A549 (cell line): ENCODE measurements at places on chromosomes 2 and 18.

GRCh38 chr2:218022131-218022850 lies 19.5 kb upstream of the TNS1 start:
- no peak for DNase-seq

DNA sequence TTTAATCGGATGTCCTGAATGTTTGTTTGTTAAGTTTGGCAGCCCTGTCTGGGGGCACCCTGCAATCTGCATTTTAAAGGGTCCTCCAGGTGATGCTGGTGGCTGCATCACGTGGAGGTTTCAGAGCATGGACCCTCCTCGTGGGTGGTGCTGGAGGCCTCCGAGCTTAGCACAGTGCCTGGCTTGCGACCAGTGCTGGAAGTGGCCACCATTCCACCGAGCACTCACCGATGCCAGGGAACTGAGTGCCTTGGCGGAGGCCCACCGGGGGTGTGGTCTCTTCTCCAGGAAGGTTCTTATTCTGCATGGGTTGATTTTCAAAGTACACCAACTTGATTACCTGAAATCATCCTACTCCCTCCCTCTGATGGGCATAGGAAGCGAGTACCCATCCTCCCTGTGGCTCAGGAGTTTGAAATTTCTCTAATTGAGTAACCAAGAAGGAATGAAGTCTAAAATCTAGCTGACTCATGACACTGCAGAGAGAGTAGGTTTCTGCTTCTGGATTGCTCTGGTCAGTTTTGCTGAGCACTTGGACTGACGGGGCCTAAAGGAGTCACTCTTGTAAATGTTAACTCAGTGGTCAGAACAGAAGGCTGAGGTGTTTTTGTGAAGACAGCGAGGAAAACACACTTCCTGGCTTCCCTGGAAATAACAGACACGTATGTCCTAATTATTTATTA lies 58.1 kb upstream of the SLC66A3 start:
- DNase-seq, result peak; percentile 39

- peak; percentile 32 for DNase-seq
These were observed 86.0 kb downstream of the RHOB start for GRCh38 chr2:20532634-20533437.

- peak; percentile 28 for DNase-seq
These were observed 632 bp downstream of the AFTPH start for GRCh38 chr2:64524604-64525316.

DNA sequence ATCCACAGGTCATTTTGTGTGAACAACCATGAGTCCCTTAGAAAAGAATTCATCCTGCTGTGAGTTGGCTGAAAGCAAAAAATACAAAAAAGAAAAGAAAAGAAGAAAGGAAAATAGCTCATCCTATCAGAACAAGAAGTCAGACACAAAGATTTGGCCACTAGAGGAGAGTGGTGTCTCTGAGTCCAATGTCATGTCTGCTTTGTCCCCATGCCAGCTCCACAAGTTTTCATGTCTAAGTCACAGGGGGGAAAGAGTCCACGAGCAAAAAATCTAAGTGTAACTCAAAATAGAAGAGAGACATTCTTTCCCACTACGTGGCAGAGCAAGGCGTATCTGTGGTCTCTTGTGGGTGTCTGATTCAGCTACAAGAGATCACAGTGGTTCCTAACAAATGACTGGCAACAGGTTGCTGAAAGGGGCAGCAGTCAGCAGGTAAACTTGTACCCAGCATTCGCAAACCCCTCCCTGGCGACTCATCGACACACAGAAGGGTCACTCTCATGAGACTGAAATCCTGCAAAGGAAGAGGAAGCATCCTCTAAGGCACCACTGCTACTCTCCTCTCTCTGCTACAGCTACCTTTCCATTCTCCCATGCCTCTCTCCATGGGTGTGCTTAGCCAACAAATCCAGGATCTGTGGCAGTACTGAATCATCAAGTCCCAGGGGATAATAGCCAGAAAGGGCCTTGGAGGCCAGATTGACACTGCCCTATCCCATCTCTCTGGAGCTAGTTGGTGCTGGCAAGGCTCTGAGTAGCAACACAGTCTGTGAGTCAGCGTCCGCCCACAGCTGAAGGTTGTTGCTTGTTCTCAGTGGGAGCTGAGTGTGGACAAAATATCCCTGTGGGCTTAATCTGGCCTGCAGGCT lies 123.0 kb upstream of the SLC39A10 start:
- DNase-seq, result peak; percentile 38

- DNase-seq, result no peak
These were observed 142.3 kb upstream of the BOD1L2 start for GRCh38 chr18:57004366-57005121.

DNA sequence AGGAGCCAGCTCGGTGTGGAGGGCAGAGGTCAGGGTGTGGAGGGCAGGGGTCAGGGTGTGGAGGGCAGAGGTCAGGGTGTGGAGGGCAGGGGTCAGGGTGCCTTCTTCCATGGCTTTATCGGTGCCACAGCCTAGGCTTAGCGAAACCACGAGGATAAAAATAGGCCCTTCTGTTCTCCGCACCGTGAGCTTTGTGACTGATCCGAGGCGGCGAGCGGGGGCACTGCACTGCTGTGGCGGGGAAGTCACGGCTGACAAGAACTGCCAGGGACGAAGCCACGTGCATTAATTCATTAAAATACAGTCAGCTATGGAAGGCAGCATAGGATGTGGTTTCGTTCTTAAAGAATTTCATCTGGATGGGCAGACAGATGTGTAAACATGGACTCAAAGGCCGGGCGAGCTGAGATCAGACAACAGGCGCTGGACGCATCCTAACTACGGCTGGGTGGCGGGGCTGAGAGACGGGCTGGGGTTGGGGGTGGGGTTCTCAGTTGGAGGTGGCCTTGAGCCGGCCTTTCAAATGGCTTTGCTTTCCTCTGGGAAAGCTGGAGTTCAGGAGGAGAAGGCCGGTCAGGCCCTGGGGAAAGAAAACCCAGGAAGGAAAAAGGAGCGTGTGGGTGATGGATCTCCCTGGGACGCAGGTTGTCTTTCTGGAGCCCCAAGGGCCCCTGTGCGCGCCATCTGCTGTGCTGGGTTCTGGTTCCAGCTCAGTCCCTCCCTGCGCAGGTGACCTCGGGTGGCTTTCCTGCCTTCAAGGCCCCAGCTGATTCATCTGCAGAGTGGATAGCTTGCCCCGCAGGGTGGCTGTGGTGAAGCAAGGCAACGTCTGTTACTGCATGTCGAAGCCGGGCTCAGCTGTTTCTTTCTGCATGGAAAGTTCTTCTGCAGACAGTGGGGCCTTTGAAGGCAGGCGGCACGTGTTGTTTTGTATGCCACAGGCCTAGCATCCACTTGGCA lies 958 bp upstream of the ALLC start:
- no peak for DNase-seq

GRCh38 chr2:238135601-238136150 lies 2.8 kb upstream of the KLHL30 start:
- no peak for DNase-seq

DNA sequence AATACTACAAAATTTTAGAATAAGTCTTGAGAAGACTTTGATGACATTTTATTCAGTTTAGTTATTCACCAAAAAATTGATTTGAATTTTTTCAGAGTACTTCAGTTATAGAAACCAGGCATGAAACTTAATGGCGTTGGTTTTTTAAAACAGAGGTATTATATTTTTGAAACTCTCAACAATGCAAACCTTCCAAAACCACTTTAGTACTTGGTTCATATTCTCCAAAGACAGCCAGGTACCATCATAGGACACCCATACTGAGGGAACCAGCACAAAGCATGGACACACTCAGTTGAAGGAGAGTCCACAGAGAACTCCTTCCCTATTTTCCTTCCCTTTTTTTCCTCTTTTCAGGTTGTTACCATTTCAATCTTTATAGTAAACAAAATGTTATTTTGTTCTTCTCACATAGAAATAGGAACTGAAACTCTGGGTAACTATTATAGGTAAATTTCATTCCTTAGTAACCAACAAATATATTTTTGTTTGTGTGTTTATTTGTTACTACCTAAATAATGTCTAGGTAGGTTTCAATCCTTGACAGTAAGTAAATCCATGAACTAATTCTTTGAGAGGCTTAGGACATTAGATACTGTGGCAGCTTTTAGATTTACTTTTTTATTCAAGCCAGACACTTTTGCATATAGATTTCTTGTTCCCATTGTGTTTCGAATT lies 95.8 kb downstream of the TMEFF2 start:
- no peak for DNase-seq

- no peak for DNase-seq
These were observed 56.6 kb upstream of the SETBP1 start for GRCh38 chr18:44624052-44624451.

GRCh38 chr2:141770530-141770929 lies 360.3 kb downstream of the LRP1B start:
- no peak for DNase-seq

- DNase-seq, result no peak
These were observed 102.9 kb upstream of the SCN1A start for GRCh38 chr2:166230724-166231070.

- no peak for DNase-seq
These were observed 4.2 kb upstream of the POU3F3 start for GRCh38 chr2:104849618-104850141.

DNA sequence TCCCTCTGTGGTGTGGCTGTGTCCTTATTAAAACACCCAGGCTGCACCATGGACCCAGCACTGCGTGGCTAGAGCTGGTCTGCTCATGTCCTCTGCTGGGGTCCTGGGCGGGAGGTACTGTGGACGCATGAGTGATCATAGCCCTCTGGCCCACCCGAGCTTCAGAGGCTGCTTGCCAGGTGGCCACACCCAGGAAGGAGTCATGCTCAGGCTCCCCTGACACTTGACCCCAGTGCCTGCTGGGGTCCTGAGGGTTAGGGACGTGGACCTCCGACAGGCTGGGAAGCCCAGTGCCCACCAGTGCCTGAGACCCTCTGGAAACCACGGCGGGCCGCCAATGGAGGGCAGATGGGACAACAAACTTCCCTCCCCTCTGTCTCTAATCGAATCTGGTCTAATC lies 66.3 kb upstream of the HS6ST1 start:
- no peak for DNase-seq

GRCh38 chr2:236972491-236973342 lies 113.0 kb upstream of the COPS8 start:
- DNase-seq, result peak; percentile 21

- DNase-seq, result no peak
These were observed 262.0 kb downstream of the MEIS1 start for GRCh38 chr2:66696886-66697285.

DNA sequence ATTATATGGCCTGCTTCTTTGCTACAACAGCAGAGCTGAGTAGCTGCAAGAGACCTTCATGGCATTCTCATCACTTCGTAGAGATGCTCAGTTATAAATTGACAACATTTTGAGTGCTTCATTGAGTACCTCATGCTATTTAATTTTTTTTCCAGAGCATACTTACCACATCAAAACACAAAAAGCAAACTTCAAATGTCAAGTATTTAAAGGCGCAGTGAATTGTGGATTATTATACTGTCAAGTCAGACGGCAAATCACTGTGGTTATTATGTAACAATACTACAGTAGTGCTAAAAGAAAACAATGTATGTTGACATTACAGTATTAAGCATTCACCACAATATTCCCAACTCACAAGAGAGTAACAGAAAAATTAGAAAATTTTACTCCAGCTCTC lies 12.5 kb downstream of the ZC3H8 start:
- no peak for DNase-seq

DNA sequence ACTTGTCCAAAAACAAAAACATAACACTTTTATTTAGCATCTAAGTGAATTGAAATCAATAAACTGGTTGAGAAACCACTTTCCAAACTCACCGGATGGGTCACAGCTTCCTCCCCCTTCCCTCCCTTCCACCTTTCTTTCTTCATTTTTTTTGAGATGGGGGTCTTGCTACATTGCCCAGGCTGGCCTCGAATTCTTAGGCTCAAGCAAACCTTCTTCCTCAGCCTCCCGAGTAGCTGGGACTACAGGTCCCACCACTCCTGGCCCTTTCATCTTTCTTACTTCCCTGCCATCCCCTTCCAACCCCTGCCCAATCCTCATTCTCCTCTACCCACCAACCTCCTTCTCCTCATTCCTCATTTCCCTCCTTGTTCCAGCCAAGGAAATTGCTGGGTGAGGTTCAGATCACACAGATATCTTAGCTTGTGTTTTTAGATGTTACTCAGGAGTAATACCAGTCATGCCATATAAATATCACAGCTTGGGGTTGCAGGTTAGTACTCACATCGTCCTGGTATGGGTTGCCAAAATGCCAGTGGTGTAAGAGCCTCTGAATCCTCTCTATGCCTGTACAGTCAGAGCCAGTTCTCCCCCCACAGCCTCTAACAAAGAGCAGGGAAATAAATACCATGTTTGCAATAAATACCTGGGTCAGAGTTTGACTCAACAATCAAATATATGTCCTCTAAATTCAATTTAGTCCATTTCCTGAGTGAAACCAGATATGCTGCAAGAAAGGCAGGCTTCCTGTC lies 132.7 kb upstream of the NDUFV2 start:
- no peak for DNase-seq

DNA sequence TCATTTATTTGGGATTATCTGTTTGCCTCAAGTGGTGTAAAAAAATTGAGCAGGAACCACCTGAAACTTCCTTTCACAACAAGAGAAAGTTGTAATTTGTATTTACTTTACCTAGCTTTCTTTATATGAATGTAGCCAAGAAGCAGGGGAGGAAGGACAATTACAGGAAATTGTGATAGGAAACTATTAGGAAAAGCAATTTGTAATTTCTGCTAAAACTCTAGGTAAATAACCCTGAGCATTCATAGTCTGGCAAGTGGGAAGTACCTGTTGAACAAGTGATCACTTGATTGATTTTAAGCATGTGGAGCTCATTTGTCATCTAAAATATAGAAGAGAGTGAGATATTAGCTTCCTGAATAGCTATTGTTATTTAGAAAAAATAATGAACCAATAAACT lies 5.0 kb downstream of the TFPI start:
- DNase-seq, result no peak

- peak; percentile 78 for DNase-seq
These were observed 58.5 kb upstream of the COPS8 start for GRCh38 chr2:237026981-237027711.

GRCh38 chr2:120133572-120134244 lies 89.5 kb downstream of the TMEM185B start:
- no peak for DNase-seq

GRCh38 chr2:69453475-69454129 lies 16.4 kb upstream of the NFU1 start:
- DNase-seq, result no peak

DNA sequence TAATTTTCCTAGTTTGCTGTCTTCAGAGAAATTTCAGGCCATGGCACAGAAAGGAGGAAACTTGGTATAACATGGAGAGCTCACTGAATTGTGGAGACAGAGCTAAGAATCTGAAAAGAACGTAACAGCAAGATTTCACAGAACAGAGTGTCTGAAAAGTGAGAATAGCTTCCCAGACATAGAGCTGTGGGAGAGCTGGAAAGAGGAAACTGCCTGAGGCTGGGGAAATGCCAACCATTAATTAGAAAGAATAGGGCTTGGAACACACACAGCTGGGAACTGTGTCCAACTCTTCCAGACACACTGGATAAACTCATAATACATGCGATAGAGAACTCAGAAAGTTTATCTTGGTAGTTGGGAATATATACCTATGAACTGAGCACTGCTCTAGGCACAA lies 51.6 kb upstream of the KYNU start:
- no peak for DNase-seq

GRCh38 chr2:181957668-181958067 lies 28.0 kb upstream of the PPP1R1C start:
- DNase-seq, result no peak

- peak; percentile 23 for DNase-seq
These were observed 13.0 kb downstream of the IMPA2 start for GRCh38 chr18:11994336-11994702.
